ENCODE measurements at places on chromosomes 1 and 21.

GRCh38 chr1:201331166-201331565 is 46.3 kb downstream of the TNNT2 start:
- no peak for DNase-seq

- no peak for DNase-seq
Measured at GRCh38 chr1:10484521-10484920, 9.8 kb downstream of the PEX14 start.

DNA sequence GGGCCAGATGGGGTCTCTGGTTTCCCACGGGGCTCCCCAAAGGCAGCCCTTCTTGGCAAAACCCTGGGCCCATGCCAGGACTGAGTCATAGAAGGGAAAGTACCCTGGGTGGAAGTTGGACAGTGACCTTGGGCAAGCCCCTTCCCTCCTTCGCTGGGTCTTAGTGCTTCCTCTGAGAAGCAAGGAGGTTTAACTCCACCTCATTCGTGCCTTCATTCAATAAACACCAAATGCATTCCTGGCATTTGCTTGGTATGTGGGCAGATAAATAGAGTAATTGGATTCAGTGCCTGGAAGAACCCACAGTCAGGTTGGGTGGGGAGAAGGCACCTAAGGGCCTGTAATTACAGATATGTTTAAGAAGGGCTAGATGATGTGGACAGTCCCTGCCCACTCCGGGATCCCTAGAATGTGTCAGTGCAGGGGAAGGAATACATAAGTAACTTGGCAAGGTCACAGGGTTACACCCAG is 36.3 kb upstream of the CITED4 start:
- DNase-seq: no peak

DNA sequence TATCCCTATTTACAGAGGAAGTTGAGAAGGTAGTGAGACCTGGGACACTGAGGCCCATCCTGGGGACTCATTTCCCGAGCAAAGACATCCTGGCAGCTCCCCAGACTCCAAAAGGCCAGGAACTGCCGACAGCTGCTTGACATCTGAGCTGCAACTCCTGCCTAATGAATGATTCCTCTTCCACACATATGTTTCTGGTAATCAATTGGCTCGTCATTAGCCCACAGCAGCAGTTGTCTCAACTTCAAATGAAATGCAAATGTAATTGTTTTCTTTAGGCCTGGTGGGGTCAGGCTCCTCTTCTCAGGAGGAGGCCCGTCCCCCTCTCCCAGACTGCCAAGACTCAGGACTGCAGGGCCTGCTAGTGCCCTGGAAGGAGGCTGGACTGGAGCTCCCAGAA is 61.8 kb upstream of the DISP3 start:
- DNase-seq: peak; percentile 92

Data from NCI-H524 (cell line).